ENCODE measurements at places on chromosomes 11 and 22.

- DNase-seq = peak; percentile 73
Measured at GRCh38 chr11:78079232-78080083, at the start of gene NDUFC2. Gene NDUFC2, minus strand, starts transcription at chr11:78079862. Its CDS starts 118 bp downstream, at chr11:78079744.

GRCh38 chr11:50030193-50030592 lies 2.5 kb upstream of the OR4C45 start:
- DNase-seq = no peak

GRCh38 chr22:39920134-39920743 lies 19.4 kb downstream of the GRAP2 start:
- DNase-seq = no peak

- peak; percentile 47 for DNase-seq
Measured at GRCh38 chr11:115930291-115930690, 426.1 kb upstream of the CADM1 start.

DNA sequence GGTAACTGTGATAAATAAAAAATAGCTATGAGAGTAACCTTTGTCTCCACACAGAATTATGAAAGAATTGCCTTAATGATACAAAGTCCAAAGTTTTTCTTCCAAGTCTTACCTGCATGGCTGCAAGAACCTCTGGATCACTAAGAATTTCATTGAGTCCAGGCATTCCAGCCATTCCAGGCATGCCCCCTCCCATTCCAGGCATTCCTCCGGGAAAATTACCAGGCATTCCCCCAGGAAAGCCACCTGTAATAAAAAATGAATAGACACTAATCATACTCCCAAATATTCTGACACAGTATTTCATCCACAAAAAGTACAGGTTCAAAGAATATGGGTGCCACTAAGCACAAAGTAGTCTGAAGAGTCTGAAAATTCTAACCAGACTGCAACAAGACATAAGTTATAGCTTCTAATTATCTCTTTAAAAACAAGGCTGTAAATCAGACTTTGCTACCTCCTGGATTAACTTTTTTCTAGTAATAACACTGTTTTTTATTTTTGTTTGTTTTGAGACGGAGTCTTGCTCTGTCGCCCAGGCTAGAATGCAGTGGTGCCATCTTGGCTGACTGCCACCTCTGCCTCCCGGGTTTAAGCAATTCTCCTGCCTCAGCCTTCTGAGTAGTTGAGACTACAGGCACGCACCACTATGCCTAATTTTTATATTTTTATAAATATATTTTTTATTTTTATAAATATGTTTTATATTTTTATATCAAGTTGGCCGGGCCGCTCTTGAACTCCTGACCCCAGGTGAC lies 8.0 kb upstream of the SLC25A17 start:
- no peak for DNase-seq

- peak; percentile 70 for DNase-seq
Measured at GRCh38 chr11:10456519-10456918, 1.5 kb downstream of the AMPD3 start.

DNA sequence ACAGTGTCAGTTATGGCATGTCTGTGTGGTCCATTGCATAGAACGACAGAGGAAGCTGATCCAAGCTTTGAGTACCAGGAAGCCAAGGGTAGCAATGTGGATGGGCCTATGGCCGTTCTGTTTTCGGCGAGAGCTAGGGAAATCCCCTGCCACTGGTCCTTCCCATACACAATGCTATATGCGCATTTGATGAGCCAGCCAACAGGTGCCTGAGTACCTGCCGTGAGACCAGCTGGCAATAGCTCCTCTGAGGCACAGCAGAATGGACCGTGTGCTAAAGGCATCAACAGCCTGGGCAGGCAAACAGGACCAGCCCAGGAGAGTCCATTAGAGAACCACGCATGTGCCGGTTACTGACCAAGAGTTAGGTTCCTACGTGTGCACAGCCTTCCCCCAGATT lies 753.0 kb downstream of the NTM start:
- no peak for DNase-seq

GRCh38 chr11:69122326-69122629 lies 33.5 kb upstream of the SMIM38 start:
- DNase-seq = no peak

- peak; percentile 26 for DNase-seq
Measured at GRCh38 chr11:34356913-34357700, 703 bp downstream of the ABTB2 start.

DNA sequence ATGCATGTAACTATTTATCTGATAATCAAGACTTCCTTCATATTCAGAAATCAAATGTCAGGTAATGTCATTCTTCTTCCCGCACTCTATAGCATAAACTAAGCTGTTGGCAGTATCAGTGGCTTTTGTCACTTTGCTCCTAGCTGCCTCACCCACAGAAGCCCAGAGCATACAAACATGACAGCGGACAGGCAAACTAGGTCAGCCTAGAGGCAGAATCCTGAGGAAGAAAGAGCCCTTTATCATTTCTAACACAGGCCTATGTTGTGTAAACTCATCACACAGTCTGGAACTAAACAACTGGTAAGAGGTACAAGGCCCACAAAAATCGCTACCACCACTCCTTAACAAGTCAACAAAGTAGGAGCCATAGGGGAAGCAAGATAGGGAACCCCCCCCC lies 21.0 kb downstream of the GUCY1A2 start:
- DNase-seq = no peak

- no peak for DNase-seq
Measured at GRCh38 chr11:125451400-125452124, 44.5 kb downstream of the FEZ1 start.

GRCh38 chr22:40040927-40041326 lies 46.2 kb downstream of the FAM83F start:
- DNase-seq = no peak

GRCh38 chr11:102279641-102280170 lies 37.6 kb upstream of the BIRC3 start:
- DNase-seq = no peak

DNA sequence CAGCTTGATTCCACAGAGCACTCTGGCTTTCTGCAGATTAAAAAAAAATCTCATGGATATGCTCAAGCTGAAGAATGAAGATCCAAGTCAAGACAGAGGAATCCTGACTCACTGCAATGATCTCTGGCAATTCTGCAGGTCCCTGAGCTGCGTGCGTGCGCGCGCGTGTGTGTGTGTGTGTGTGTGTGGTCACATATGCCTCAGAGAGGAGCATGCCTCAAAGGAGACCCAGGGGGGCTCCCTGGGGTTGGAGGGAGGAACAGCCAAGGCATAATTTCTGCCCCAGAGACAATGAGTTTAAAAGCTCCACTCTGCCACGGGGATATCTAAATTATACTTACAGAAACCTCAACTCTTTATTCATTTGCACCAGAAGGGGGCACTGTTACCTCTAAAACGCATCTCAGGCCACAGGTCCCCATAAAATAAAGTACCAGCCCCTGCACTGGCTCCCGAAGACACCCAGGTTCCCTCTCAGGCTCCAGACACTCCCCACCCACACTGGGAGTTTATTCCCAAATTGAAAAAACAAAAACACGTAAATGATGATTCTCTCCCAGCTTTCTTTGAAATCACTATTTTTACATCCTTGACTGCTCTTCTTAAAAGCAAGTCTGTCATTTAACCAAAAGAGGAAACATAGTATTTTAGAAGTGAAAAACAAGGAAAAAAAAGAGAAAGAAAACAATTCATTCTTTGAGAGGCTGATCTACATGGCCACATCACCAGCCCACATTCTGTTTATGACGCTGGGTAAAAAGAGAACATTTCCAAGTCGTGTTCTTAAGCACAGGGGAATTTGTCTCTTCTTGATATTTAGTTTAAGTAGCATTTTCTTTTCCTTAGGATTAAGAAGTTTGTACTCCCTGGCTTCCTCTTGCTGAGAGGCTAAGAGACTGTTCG lies 401.0 kb downstream of the LARGE1 start:
- DNase-seq = peak; percentile 15

GRCh38 chr11:11332141-11332710 lies 20.8 kb downstream of the CSNK2A3 start:
- DNase-seq = no peak

DNA sequence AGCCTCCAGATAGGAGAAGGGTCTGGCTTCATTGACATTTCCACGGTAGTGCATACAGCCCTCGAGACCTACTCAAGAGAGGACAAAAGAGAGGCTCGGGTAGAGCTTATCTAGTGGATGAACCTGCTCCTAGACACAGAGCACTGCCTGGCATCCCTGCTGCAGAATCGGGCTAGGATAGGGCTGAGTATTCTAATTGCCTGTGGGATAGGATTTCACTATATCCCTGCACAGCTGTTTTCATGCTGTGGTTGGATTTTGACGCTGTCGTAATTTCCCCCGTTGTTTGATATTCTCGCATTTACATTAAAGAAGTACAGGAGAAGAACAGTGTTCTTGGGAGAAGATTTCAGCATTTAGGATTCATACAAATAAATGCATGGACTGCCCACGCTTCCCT lies 107.8 kb downstream of the KIRREL3 start:
- DNase-seq = no peak

- no peak for DNase-seq
Measured at GRCh38 chr11:47986219-47986618, 5.9 kb downstream of the PTPRJ start.

- DNase-seq = no peak
Measured at GRCh38 chr11:1231396-1232020, 8.6 kb downstream of the MUC5B start.
